ENCODE measurements at places on chromosomes 13 and 19.

DNA sequence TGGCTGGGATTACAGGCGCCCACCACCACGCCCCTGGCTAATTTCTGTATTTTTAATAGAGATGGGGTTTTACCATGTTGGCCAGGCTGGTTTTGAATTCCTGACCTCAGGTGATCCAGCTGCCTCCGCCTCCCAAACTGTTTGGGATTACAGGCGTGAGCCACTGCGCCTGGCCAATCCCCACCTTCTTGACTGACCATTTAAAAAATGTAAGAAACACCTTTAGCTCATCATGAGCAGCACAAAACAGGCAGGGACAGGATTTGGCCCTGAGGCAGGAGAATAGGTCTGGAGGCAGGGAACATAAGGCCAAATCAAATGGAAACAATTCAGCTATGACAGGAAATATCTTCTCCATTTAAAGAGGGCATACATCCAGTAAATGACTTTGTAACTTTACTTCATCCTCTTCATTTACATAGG lies 1.4 kb upstream of the MPV17L2 start:
- no peak for DNase-seq

GRCh38 chr19:46564701-46565100 lies 36.4 kb upstream of the CALM3 start:
- DNase-seq: no peak

DNA sequence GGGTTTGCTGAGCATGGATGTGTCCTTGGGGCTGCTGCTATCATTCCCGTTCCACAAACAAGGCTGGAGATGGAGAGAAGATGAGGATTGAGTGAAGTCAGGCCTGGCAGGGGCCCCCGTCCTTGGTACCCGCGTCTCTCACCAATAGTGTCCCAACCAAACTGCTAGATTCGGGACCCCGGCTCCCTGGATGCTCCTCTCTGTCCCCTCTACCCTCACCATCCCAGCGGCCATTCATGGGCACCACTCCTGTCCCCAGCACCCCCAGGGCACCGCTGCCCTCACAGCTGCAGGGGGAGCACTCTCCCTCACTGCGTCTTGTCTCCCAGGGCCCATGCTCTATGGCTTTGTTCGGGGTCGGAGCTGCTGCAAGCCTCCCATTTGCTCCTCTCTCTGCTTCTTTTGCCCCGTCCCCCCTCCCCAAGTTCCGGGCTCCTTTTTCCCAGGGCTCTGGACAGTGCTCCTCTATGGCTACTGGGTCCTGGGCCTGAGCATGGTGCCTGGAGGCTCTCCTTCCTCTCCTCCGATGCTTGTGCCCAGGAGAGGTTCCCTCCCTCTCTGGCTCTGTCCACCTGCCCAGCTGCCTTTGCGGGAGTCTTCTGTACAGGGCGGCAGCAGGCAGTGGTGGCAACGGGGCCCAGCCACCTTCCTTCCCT lies 219.5 kb downstream of the TEX29 start:
- DNase-seq: no peak

GRCh38 chr13:90883592-90883991 lies 463.9 kb upstream of the MIR17HG start:
- no peak for DNase-seq

- DNase-seq: no peak
Measured at GRCh38 chr13:30984620-30985019, 52.2 kb downstream of the TEX26 start.

DNA sequence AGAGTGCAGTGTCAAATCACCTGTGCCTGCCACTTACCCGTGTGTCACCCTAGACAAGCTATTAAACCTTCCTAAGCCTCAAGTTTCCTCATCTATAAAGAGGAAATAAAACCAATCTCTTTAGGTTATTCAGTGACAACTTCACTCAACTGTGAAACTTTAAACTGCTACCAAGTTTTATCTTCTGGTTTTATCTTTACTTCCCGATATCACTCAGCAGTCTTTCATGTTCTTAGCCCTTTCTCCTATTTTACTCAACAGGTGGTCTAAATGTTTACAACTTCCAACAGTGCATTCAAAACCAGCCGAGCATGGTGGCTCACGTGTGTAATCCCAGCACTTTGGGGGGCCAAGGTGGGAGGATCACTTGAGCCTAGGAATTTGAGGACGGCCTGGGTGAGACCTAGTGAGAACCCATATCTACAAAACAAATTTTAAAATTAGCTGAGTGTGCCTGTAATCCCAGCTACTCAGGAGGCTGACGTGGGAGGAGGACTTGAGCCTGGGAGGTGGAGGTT lies 59.6 kb downstream of the GPALPP1 start:
- DNase-seq: no peak

- DNase-seq: no peak
Measured at GRCh38 chr19:39582442-39582841, 19.9 kb upstream of the LGALS13 start.

DNA sequence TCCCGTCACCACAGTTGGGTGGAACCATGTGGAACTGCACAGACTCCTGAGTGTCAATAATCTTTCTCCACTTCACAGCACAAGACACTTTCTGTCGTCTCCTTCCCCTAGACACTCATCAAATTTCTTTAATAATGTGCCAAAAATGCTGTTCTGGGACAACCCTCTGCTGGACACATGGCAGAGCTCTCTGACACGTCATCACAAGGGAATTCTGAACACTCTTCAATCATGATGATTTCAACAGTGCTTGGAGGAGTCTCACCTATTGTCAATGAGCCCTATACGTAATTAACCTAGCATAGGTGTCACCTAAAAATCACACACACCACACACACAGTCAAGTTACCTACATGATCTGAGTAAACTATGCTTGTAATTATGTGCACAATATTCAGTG lies 141.3 kb downstream of the STOML3 start:
- DNase-seq: no peak

GRCh38 chr19:46785054-46785979 lies 3.1 kb downstream of the SLC1A5 start:
- DNase-seq: no peak

GRCh38 chr19:51959791-51960190 lies 26.8 kb downstream of the ZNF350 start:
- DNase-seq: no peak

- DNase-seq: no peak
Measured at GRCh38 chr19:17125062-17125727, 49.6 kb downstream of the MYO9B start.

DNA sequence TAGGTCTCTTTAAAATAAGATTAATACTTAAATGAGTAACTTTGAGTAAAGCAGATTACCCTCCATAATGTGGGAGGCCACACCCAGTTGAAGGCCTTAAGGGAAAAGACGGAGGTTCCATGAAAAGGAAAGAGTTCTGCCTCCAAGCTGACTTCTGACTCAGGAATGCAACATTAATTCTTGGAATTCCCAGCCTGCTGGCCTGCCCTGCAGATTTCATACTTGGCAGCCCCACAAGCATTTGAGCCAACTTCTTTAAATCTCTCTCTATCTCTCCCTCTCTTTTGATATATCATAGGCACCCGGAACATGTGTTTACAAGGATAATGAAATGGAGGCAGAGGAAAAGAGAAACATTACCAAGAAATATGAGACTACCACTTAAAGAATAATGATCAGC lies 902.3 kb upstream of the MIR17HG start:
- no peak for DNase-seq

DNA sequence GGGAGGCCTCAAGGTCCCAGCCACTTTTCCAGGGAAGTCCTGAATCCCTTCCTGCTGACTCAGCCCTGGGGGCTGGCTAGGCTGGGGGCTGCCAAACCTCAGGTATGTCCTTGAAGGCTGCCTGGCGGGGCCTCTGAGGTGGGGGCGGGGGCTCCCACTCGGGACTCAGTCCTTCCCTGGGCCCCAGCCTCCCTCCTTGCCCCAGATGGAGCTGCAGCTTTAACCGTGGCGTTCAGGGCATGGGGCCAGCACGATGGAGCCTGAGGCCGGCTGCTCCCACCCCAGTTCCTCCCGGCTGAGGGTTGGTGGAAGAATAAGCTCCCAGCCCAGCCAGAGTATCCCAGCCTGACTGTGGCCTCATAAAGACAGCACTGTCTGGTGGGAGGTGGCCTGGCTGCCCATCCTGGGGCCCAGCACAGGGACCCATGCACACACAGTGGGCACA lies 12.4 kb downstream of the CILP2 start:
- no peak for DNase-seq

DNA sequence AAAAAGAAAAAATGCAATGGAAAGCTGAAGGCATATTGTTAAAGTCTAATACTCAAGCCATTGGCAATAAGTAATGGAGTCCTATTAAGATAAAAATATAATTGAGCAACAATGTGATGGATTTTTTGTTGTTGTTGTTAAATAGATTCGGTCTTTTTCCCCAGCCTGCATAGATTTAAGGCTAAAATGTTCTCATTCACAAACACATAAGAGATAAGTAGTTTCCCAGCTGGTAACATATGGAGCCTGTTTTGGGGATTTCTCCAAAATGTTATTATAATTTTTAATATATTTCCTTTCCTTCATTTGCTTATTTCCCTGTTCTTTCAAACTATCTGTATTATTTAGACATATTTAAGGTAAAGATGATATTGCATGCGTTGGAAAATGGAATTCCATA lies 1149.1 kb upstream of the PRR20A start:
- no peak for DNase-seq

DNA sequence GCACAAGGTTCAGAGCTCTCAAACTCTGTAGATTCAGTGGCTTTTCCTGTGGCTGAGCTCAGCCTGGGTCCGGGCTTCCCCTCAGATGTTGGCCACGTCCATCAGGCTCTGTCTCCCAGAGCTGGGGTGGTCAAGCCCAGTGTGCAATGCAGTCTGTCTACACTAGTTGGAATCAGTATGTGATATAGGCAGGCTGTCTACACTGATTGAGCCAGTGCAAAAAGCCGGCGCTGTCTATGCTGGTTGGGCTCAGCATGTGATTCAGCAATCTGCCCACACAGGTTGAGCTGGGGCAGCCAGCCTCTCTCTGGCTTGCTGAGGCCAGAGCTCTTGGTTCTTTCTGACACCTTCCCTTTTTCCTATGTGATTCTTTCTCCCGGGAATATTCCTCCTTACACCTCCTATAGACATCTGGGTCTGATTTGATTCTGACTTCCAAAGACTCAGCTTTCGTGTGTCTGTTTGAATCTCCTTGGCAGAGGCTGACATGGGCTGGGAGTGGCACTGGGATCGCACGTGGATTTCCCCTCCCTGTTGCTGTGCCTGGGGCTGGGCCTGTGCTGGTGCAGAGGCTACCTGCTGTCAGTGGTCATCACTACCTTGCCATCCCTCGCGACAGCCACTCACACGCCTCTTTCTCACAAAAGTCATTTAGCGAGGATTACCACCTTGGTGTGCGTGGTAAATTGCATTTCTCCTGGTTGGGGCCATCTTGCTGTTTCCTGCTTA lies 9.3 kb downstream of the CHST8 start:
- DNase-seq: no peak

DNA sequence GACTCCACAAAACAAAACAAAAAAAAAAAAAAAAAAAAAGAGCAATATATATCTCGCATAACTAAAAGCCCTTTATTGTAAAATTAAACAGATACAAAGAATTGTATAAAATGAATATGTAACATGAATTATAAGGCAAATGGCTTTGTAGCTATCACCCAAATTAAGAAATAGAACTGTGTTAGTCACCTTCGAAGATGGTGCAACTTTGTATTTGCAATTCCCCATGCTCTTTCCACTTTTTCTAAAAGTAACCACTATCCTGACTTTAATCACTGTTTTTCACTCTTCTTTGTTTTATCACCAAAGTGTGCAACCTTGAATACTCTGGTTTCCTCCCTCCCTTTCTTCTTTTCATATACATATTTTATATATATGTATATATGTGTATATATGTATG lies 57.1 kb upstream of the HTR2A start:
- DNase-seq: no peak

DNA sequence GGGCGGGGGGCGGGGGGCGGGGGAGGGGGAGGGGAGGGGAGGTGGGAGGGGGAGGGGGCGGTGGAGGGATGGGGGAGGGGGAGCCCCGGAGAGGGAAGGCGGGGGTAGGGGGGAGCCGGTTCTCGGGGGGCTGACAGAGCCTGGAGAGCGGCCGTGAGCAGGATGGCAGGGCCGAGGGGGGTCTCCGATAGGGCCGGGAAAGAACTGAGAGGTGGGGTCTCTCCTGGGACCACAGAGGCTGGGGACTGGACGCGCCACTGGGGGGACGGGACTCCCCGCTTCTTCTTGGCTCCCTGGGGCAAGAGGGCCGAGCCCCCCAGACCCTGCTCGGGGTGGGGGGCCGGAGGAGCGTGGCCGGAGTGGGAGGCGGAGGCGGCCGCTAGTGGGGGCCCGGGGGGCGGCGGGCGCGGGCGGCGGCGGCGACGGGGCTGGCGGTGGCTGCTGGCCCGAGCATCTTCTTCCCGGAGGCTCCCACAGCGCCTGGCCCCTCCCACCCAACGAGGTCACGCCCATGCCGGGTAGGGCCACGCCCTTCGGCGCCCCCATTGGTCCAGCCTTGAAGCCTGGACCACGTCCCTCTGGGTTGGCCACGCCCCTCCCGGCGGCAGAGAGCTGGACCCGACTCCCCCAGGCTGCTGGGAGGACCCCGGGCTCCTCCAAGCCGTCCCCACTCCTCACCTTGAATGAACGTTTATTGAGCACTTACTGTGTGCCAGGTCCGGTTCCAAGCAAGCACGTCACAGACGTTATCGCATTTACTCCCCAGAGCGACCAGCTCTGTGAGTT lies at the start of gene NOVA2:
NOVA2 (minus strand) TSS at position 313 of the 786 bp plus-strand sequence. CDS start 514 bp downstream, outside the sequence.
- peak; percentile 35 for DNase-seq

- DNase-seq: no peak
Measured at GRCh38 chr19:48292798-48293197, 22.9 kb downstream of the ZNF114 start.

- no peak for DNase-seq
Measured at GRCh38 chr13:27461940-27462584, 11.7 kb upstream of the MTIF3 start.

GRCh38 chr19:13015361-13016223 lies 20.3 kb downstream of the NFIX start:
- DNase-seq: no peak

GRCh38 chr13:44331912-44332851 lies 41.4 kb upstream of the SERP2 start:
- DNase-seq: no peak

DNA sequence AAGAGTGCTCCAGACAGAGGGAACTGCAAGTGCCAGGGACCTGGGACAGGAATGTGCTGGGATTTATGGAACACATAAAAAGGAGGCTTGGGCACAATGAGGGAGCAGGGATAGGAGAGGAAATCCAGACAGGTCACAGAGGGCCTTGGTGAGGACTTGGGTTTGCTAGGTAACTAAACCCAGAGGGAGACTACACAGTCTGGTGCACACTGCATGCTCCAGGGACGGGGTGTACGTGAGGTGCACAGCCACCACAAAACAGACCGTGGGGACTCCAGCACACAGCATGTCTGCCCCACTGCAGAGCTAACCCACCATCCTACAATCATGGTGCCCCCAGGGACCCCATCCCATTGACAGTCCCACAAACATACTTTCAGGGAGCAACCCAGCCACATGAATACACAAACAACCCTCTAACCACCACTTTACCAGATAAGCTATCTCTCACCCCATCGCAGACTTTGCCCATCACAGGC lies 5.5 kb upstream of the ZFP36 start:
- no peak for DNase-seq

DNA sequence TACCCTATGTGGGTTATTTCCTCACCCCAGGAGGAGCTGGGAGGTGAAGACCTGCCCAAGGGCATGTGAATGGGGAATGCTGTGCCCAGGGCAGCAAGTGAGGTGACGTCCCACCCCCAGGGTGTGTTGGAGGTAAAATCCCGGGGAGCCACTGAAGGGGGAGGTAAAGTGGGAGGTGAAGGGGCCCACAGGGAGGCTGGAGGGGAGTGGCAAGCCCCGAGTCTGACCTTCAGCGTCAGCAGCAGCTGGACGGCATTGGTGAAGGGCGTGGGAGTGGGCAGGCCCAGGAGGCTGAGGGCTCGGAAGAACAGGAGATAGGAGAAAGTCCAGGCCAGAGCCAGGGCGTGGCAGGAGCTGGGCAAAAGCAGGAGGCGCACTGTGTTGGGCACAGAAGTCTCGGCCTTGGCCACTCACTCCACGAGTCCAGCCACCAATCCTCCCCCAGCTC lies 2.4 kb downstream of the MBOAT7 start:
- DNase-seq: no peak
